ENCODE measurements at places on chromosomes 1 and 21.
A peak's percentile ranks its signal among the peaks of the same experiment; 100 is the strongest.

GRCh38 chr1:64886877-64887276, 79.5 kb downstream of the JAK1 start:
- DNase-seq: no peak

- no peak for DNase-seq
Measured at GRCh38 chr1:8780405-8780804, 37.0 kb downstream of the RERE start.

- DNase-seq: peak; percentile 33
Measured at GRCh38 chr21:45559216-45560105, 17.2 kb upstream of the SLC19A1 start.

DNA sequence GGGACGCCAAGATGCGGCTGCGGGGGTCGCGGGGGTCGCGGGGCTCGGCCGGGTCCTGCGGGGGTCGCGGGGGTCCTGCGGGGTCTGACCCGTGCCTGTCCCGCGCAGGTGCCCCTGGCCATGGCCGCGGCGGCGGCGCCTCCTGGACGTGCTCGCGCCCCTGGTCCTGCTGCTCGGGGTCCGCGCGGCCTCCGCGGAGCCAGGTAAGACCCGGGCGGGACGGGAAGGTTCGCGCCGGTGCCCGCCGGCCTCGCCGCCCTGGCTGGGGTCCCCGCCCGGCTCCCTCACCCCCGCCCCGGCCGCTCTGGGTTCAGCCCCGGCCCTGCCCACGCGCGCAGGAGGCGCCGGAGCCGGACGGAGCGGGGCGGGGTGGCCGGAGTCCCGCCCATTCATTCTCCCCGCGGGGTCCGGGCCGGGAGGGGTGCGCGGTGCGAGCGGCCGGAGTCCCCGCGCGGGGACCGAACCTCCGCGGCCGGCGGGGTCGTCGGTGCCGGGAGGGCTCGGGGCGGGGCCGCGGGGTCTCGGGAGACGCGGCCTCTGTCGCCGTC, 380 bp downstream of the COL18A1 start:
- peak; percentile 34 for DNase-seq

DNA sequence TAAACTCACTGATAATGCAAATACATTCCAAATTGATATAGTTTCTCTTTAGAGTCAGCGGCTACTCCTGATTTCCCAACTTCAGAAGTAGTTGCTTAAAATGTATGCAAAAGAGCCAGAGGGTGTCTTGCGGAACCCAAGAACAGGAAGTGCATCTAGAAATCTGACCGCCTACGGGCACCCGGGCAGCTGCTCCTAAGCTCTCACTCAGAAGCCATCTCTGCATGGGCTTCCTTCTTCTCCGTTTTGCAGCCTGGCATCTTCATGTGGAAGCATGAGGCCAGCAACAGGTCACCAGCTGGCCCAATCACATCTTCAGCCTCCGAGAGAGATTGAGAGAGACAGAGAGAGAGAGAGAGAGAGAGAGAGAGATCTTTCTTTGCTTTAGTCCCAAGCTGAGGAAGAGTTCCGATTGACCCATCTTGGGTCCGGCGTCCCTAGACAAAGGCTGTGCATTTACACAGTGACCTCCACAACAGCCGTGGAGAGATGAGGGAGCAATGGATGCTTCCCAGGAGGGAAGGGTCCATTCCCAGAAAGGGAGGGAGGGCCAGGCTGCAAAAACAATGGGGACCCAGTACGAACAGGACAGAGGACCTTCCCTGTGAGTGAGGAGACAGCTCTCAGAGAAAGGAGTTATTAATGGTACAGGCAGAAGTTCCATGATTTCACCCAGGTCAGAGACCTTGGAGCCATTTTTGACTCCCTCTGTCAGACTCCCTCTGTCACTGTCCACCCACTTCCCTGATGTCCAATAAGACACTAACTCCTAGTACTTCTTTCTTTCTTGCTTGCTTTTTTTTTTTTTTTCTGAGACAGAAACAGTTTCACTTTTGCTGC, 28.2 kb upstream of the SLC30A1 start:
- no peak for DNase-seq

GRCh38 chr1:226364514-226364899, 43.4 kb downstream of the PARP1 start:
- DNase-seq: no peak

GRCh38 chr1:57089855-57090254, 124.0 kb upstream of the C8B start:
- DNase-seq: no peak

- no peak for DNase-seq
Measured at GRCh38 chr21:19124691-19125090, 721.1 kb upstream of the TMPRSS15 start.

DNA sequence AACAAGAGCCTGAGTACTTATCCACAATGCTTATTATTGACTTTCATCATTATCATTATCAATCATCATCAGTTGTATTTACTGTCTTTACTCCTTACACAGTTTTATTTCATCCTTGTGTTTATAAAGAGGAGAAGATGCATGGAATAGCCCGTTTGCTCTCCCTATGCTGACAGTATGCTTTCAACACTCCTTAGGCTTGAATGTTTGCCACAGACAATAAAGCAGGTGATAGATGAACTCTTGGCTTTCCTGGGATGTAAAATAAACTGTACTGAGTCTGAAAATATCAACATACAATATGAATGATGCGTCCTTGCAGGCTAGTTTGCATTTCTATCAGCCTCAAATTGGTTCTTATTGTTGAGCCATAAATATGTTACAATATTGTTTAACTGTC, 891.8 kb upstream of the NCAM2 start:
- no peak for DNase-seq

- DNase-seq: peak; percentile 7
Measured at GRCh38 chr1:211133393-211133835, 534 bp downstream of the KCNH1 start.

DNA sequence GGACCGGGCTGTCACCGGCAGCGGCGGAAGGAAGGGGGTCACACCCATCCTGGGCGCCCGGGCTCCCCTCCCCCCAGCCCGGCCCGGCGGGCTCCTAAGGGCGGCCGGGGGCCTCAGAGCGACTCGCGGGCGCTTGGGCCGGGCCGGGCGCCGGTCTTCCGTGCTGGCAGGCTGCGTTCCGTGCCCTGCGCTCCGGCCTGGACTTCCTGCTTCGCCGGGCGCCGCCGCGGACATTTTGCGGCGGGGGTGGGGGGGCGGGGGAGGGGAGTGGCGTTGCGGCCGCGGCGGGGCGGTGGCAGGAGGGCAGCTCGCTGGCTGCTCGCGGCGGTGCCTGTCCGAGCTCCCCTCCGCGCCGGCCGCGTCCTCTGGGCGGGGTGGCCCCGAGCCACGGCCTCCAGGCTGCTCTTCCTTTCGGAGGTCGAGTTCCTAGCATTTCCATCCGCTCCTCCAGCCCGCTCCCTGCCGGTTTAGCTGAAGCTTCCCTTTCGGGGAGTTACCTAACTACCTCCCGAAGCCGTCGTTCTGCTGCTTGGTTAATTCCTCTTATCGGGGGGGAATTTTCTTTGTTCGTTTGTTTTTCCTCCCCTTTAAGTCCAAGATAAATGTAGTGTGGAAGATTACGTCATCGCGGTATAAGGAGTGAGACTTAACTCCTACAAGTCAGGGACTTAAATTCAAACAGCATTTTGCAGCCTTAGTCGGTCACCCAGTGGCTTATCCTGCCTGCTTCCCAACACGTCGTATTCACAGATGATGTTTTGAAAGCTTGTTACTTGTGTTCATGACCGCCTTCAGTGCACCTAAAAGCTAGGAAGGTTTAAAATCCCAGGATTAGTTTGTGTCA, 730 bp downstream of the CDC42 start:
- peak; percentile 48 for DNase-seq

- no peak for DNase-seq
Measured at GRCh38 chr1:38745476-38746401, 113.8 kb downstream of the RRAGC start.

- no peak for DNase-seq
Measured at GRCh38 chr21:28604946-28605537, 387.6 kb downstream of the LTN1 start.

DNA sequence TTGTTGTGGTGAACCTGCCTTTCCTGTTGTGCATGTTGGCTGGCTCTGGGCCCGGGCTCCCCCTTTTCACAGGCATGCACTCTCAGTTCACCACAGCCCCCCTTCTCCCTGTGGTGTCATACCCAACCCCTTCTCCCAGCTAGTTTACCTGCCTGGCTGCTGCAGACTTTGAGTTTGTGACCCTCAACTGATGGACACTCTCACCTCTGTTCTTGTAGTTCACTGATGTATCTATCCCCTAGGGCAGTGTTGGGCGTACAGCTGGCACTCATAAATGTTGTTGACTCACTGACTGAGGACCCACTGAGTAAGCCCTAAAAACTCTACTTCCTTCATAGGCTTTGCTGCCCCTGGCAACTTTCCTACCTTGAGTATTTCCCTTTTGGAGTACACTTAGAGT, 54.9 kb downstream of the WDR64 start:
- DNase-seq: no peak

DNA sequence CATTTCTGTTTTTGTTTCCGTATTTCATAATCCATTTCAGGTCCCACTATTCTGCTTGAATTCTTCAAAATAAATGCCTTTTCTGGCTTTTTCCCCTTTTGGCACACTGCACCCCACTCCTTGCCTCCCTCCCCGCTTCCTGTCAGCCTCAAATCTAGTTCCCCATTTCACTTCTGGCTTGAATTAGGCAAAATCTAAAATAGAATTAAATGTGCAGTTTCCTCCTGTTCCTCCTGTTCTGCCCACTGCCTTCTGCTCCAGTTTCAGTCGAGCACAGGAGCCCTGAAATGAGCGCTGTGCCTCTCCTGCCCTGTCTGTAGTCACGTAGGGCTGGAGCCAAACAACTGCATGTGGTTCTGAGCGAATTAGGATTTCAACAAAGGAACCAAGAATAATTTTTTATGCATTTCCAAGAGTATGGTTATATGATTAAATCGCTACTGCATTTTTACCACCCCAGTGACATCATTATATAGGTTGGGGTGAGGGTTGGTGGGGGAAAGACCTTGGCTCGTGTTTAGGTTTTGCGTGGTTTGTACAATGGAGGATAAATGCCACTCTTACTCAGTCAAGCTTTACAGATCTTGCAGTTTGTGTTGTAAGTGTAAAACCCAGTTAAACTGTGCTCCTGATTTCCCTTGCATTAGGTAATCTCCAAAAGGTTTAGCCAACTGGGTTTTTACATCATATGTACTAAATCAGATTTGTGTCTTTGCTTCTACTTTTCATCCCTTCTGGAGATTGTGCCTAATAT, 114.9 kb downstream of the VPS13D start:
- DNase-seq: peak; percentile 29

- no peak for DNase-seq
Measured at GRCh38 chr1:172657586-172657985, 1.3 kb upstream of the FASLG start.

DNA sequence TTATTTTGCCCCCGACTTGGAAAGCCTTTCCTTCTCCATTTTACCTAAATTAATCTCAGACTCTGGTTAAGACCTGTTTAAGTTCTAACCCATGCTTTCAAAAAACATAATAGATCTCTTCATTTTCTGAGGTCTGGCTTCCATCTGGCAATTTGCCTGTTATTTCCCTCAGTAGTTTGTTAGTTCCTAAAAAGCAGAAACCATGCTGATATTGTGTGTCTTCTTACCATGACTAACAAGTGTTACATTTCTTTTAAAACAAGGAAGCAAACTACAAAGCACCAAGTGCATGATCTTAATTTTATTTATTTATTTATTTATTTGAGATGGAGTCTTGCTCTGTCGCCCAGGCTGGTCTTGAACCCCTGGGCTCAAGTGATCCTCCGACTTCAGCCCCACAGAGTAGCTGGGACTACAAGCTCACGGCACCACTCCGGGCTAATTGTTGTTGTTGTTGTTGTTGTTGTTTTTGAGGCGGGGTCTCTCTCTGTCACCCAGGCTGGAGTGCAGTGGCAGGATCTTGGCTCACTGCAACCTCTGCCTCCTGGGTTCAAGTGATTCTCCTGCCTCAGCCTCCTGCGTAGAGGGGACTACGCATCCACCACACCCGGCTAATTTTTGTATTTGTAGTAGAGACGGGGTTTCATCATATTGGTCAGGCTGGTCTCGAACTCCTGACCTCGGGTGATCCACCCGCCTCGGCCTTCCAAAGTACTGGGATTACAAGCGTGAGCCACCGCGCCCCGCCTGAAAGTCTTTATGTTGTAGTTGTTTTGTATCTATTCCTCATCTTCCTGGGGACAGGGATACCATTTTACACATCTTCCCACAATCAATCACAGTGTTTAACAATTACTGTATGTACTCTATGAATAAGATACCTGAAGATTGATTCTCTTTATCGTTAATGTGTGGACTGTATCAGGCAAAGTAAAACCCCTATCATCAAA, 1.3 kb upstream of the PATJ start:
- no peak for DNase-seq

GRCh38 chr1:79662596-79662995, 656.1 kb upstream of the ADGRL4 start:
- DNase-seq: no peak

DNA sequence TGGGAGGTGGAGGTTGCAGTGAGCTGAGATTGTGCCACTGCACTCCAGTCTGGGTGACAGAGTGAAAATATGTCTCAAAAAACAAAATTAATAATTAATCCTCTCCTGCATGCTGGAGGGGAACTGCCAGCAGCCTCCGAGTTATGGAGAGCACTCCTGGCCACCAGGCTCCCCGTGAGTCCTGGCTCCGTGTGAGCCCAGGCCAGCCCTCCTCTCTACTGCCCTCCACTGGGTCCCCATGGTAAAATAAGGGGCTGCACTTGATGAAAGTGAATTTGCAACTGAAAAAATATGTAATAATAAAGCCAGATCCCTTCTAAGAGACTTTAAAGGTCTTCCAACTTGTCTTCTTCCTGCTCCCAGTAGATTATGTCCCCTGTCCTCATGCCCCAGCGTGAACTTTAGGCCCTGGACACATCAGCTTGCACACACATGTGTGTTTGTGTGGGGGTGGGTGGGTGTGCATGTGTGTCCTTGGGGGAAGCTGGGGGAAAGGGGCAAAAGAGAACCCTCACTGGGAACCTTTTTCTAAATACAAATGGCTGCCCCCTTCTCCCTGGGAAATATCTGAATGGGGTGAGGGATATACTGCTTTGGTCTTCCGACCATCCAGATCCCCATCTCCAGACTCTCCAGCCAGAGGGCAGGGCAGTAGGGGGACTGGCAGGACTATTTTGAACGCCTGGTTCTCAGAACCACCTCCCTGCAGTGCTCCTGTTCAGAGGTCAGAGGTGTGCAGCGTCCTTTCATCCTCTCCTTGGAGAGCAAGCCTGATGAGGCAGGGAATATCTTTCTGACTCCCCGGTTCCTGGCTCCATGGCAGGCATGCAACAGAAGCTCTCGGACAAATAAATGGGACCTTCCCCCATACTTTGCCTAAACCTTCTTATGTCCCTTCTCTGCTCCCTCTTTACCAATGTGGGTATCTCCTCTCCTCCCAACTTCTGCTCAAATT, 26.2 kb downstream of the NEK2 start:
- DNase-seq: peak; percentile 21

DNA sequence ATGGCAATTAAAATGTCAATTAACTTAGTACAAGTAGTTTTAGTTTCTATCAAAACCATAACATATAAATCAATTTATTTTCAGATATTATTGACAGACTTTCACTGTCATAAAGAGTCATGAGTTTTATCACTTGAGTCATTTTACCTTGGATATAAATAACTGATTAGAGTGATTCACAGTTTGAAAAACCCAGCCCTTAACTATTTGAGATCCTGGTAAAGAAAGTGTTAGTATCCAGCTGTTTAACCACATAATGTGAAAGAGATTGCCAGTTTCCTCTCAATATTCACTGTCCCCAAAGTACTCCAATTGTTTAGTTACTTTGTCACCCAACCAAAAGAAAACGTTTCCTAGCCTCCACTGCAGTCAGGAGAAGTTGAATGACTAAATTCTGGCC, 91.3 kb downstream of the UCHL5 start:
- DNase-seq: no peak
